Activated T-cell treated with anti-CD3 and anti-CD28 coated beads, Interleukin-2, amount 50 U/mL, for 72 hours (primary cell): ENCODE measurements at places on chromosomes 5 and 9. TPM values are rescaled to one million over a fixed set of nuclear protein-coding genes. Genes with fewer than 3 reads are reported as not detected.

CKMT2 gene
- total RNA-seq: not detected

PALM2AKAP2 gene
- total RNA-seq: 0.05 TPM

SCGB3A2 gene
- not detected for total RNA-seq

- no peak for DNase-seq
These were observed 36.1 kb upstream of the JADE2 start for GRCh38 chr5:134489227-134489944.

- DNase-seq: no peak
These were observed 49.0 kb upstream of the CKMT2 start for GRCh38 chr5:81183811-81184748.

- no peak for DNase-seq
These were observed 19.9 kb downstream of the MACROH2A1 start for GRCh38 chr5:135379046-135379654.

DNA sequence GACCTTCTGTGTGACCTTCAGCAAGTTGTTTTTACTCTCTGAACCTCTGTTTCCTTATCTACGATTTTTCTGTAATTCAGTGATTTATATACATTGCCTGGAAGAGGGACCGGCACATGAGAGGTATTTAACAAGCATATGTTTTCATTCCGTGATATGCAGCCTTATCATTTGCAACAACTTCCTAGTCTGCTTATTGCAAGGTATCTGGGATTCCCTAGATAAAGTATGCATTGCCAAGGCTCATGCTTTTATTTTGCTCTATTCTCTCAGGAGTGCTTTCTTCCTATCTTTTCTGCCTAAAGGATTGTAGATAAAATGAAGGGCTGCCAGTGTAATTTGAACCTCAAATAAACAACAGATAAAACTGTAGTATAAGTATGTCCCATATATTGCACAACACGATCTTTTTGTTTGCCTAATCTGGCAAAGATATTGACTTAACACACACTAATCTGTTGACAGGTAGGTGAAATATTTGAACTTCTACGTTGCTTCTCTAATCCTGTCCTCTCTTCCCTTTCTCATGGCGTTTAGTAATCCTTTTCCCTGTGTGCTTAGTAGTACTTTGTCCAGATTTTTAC is 377.2 kb upstream of the TNC start:
- no peak for DNase-seq

DNA sequence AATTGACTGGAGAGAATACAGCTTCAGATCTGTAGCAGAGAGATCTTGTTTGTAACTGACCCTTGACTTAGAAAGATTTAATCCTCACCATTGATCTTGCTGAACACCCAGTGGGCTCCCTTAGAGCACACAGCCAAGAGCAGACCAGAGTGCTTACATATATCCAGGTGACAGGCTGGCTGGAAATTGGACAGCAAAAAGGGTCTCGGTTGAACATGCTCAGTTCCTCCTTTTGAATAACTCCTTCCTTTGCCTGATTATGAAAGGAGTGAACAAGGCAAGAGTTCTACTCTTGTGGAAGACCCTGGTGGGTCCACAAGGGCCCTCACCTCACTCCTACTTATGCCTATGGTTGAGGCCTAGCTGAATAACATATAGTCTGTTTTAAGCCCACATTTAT is 134.2 kb upstream of the LHFPL2 start:
- DNase-seq: no peak
